ENCODE measurements at places on chromosomes 4 and X.

GRCh38 chrX:23902419-23902818 is 5.3 kb downstream of the APOO start:
- no peak for DNase-seq

- DNase-seq: no peak
Observed at GRCh38 chrX:135890087-135890585, 3.1 kb downstream of the CT45A10 start.

- no peak for DNase-seq
Observed at GRCh38 chr4:5980436-5981155, 37.6 kb downstream of the C4orf50 start.

- DNase-seq: no peak
Observed at GRCh38 chr4:76116821-76117220, 31.4 kb downstream of the NUP54 start.

GRCh38 chr4:124018383-124019317 is 622.1 kb downstream of the SPRY1 start:
- DNase-seq: no peak

DNA sequence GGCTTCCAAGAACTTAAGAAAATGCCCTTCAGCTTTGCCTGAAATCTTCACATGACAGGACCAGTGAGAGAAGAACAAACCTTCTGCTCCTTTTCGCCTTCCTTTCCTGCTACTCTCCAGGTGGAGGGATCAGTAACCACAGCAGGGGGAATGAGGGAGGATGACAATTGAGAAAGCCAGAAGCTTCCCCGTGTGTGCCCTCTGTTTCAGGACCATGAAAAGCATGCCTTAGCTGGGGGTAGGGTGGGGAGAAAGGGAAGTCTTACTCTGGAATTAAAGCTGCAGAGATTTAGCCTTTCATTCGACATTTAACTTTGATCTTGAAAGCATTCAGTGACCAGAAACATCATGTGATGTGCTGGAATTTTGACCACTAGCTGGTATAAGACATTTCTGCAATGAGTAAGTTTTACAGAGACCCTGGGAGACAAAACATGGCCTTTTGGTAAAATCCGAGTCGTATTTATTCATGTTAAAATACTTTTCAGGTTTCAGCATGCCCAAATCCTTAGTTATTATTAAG is 10.6 kb upstream of the PUDP start:
- no peak for DNase-seq

DNA sequence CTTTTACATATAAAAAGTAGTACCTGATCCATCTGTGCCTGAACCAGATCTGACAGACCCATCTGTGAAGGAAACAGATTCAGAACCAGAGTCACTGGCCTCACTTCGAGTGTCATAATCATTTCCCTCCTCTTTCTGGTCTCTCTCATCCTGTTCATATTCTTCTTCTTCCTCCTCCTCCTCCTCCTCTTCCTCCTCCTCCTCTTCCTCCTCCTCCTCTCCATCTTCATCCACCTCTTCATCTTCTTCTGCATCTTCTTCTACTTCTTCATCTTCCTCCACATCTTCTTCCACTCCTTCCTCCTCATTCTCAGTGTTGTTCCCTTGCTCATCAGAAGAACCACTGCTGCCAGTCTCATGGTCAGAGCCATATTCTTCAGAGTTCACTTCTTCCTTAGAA is 12.9 kb downstream of the YTHDC1 start:
- DNase-seq: no peak

DNA sequence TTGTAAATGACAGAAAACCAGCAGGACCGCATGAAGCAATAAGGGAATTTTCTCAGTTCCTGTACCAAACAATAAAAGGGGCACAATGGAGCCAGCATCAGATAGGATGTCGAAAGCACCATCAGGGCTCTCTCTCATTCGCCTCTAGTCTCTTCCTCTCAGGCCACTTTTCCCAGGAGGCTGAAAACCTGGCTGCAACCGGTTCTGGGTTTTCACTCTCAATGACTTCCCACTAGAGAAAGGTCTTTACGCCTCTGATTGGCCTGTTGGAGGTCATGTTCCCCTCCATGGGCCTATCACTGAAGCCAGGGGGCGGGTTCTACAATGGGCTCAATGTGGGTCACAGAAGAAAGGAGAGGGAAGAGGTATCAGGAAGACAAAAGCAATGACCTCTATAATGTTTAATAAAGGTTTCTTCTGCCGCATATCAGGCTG is 29.3 kb downstream of the ZNF827 start:
- no peak for DNase-seq

DNA sequence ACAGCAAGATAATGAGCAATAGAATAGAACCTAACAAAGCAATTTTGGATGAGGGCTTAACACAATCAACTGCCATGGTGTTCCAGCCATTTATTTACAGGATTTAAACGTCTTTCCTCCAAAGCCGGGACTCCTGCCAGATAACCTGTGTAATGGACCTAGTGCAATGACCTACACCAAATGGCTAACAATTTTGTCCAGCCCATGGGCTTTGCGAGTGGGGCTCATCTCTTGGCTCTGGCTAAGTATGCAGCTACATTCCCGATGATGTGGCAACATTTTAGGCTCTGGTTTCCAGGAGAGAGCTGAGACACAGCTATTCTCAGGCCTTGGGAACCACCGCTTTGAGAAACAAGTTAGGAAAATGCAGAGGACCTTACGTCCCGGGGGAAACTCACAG is 822.3 kb upstream of the FTHL17 start:
- no peak for DNase-seq

DNA sequence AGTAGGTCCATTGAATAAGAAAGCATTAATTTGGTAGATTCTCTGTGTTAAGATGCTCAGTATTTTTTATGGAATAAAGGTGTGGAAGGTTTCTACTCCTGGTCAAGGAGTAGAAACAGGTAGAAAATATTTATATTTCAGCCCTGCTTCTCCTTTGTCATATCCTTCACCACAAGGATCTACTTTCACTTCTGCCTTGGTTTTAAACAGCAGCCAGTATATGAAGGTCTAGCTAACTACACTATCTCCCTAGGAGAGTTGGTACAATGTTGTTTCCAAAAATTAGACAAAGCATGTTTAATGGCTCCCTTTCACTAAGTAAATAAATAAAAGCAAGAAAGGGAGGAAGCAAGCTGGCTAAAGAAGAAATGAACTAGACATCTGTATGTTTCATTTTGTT is 44.6 kb upstream of the GYPA start:
- no peak for DNase-seq

- DNase-seq: no peak
Observed at GRCh38 chr4:70630162-70630561, 1.6 kb downstream of the ENAM start.

DNA sequence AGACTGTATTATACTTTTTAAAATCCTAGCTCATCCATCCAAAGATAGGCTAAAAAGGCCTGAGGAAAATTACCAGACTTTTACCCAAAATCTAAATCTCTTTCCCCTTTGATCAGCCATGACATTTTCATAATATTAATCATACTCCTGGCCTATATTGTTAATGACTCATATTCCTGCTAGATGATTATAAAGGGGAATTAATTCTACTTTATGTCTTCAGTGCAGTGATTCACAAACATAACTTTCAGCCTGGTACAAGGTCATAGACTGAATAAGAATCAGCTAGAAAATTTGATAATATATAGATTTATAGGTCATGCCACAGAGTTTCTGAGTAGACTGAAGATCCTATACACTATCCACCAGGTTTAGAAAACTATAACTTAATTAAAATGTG is 1905.4 kb downstream of the C4orf33 start:
- DNase-seq: no peak

DNA sequence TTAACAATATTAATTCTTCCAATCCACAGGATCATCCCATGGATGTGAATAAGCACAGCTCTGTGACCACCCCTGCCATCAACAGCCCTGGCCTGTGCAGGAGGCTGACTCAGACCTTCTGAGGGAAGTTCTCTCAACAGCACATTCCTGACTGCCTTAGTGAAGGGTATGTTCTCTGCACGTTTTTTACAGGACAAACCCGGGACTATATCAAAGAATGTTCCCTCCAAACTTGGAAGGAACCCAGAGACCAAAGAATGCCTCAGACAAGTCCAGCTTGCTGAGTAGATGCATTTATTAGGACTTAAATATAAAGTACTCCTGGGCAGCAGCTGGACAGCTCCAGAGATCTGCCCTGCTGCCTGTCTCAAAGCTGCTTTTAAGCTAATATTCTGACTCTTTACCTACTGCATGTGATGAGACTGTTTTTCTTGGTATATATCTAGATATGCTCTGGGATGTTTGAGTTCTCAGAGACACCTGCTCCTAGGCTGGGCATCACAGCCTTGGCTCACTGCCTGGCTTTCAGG is 1127.8 kb upstream of the PRKX start:
- DNase-seq: no peak

Measured in stimulated activated CD4-positive, alpha-beta T cell treated with anti-CD3 and anti-CD28 coated beads, Interleukin-4, amount 100 ng/mL, for 4 hours (primary cell).